ENCODE measurements at places on chromosomes 2 and 18. TPM values are rescaled to one million over a fixed set of nuclear protein-coding genes. Genes with fewer than 3 reads are reported as not detected.

Gene RNU2-63P
- total RNA-seq, result 3.9 TPM

Gene FER1L5
- 0.77 TPM for total RNA-seq

Gene EN1
- not detected for total RNA-seq

Gene C2orf78
- total RNA-seq, result not detected

Gene HES6
- 12.5 TPM for total RNA-seq

Gene ONECUT2
- not detected for total RNA-seq

Gene DPYSL5
- 0.09 TPM for total RNA-seq

Gene ATP6V1B1
- 5.9 TPM for total RNA-seq

Gene MCM6
- total RNA-seq, result 13.5 TPM

Gene SF3B1
- 189 TPM for total RNA-seq

Gene SLC35G4
- total RNA-seq, result not detected

Gene RAB6D
- total RNA-seq, result 0.09 TPM

Gene CHRNA1
- not detected for total RNA-seq

Gene KCNE4
- 1.2 TPM for total RNA-seq

Gene ACVR1C
- 0.82 TPM for total RNA-seq

Gene NGEF
- 1.9 TPM for total RNA-seq

Gene ALLC
- not detected for total RNA-seq

Gene TDRD15
- not detected for total RNA-seq

Gene SDC1
- 234 TPM for total RNA-seq

Gene ARHGAP15
- total RNA-seq, result 13.0 TPM
